Stimulated activated CD8-positive, alpha-beta memory T cell treated with anti-CD3 and anti-CD28 coated beads, Interleukin-4, amount 100 ng/mL, for 1 hour (primary cell): ENCODE measurements at places on chromosomes 2 and 18.

DNA sequence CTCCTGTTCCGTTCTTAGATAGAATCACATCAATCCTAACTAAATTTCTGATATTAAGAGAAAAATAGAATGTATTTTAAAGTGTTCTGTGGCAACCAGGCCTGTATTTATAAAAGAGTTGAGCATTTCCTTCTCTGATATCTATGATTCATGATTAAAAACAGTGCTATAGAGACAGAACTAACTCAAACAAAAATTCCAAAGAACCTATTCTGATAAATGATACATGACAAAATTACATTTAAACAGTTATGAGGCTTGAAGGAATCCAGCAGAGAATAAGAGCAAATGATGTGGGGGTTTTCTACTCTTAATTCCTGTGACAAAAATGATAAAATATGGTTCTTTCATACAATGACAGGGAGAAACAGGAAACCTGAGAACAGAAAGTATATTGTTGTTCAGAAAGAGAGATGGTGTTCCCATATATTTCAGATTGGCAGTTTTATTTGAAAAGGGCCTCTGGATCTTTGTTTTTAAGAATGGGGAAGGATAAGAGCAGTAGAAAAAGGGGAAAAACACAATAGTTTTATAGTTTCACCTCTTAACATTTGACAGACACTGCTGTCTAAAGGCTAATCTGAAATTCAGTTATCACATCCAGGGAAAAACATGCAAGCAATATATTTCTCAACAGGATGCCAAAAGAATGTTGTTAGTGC lies 944.3 kb downstream of the LRP1B start:
- no peak for DNase-seq

- DNase-seq: no peak
Measured at GRCh38 chr18:77980275-77980674, 730.6 kb downstream of the GALR1 start.

DNA sequence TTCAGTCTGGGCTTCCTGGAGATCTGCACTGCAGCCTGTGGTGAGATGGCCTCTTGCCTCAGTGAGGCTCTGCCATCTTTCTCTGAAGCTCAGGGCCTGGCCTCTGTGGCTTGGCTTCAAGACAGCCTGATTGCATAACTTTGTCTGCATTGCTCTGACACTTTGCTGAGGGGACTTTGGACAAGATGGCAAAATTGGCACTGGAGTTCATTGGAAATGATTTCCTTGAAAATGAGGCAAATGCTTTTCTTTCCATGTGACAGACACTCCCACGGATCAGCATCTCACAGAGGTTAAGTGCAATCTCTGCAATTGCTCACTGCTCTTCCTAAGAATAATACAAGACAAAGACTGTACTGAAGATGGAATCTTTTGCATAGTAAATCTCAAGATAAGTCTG lies 166.8 kb downstream of the KCNS3 start:
- DNase-seq: no peak

DNA sequence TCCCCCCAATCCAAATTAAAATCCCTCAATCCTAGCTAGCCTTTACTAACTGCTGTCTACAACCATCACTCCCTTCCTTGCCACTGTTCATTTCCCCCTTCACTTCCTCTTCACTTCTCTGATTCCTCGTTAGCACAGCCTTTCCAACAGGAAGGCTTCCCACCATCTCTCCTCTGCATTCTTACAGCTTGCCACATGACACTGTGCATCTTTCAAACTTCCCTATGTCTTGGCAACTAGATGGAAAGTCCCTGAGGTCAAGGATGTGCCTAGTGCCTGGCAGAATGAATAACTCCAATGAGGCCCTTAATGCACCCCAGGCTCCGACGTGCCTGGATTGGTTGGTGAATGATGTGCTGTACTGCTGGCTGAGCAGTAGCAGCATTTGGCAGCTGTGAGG lies 15.2 kb downstream of the SAP130 start:
- DNase-seq: no peak

GRCh38 chr2:3674066-3674845 lies 16.3 kb downstream of the ALLC start:
- no peak for DNase-seq

DNA sequence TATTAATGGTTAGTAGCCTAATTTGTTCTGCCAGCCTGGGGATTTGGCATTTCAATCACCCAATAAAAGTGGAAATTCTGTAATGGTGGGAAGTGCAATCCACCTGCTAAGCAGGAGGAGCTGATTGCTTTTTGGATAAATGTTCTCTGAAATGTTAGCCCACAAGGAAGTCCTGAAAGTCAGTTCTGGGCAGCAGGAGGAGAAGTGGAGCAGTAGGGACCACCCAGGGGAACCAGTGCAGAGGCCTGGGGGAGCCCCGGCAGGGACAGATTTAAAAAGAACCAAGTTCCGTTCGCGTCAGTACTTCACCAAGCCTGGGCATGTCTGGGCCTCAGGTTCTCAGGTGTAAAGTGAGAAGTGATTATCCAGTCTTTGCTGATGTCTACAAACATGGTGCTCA lies 248.5 kb upstream of the RAB6C start:
- no peak for DNase-seq

DNA sequence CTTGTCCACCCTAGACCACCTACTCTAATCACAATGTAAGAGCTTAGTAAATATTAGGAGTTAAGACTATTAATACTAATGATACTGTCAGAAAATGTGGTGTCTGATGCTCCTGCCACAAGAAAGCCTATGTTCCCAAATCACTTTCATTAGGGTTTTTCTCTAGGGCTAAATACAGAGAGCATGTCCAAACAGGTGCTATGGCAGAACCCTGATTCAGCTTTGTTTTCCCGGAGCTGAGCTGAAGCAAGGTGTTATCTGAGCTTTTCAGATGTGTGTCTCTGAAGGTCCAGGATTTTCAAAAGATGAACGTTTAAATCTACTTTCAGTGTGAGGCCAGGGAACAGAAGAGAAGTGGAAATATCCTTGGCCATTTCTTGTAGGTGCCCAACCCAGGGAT lies 40.6 kb downstream of the CPO start:
- DNase-seq: no peak

- DNase-seq: no peak
Measured at GRCh38 chr2:96601382-96602292, 36.5 kb downstream of the KANSL3 start.

GRCh38 chr2:25230198-25230947 lies 62.0 kb upstream of the POMC start:
- DNase-seq: no peak

- no peak for DNase-seq
Measured at GRCh38 chr2:65714866-65715265, 282.5 kb upstream of the SPRED2 start.

GRCh38 chr2:86768189-86768949 lies 22.3 kb downstream of the CD8A start:
- DNase-seq: no peak

- DNase-seq: no peak
Measured at GRCh38 chr2:177403838-177404237, 11.3 kb downstream of the AGPS start.

DNA sequence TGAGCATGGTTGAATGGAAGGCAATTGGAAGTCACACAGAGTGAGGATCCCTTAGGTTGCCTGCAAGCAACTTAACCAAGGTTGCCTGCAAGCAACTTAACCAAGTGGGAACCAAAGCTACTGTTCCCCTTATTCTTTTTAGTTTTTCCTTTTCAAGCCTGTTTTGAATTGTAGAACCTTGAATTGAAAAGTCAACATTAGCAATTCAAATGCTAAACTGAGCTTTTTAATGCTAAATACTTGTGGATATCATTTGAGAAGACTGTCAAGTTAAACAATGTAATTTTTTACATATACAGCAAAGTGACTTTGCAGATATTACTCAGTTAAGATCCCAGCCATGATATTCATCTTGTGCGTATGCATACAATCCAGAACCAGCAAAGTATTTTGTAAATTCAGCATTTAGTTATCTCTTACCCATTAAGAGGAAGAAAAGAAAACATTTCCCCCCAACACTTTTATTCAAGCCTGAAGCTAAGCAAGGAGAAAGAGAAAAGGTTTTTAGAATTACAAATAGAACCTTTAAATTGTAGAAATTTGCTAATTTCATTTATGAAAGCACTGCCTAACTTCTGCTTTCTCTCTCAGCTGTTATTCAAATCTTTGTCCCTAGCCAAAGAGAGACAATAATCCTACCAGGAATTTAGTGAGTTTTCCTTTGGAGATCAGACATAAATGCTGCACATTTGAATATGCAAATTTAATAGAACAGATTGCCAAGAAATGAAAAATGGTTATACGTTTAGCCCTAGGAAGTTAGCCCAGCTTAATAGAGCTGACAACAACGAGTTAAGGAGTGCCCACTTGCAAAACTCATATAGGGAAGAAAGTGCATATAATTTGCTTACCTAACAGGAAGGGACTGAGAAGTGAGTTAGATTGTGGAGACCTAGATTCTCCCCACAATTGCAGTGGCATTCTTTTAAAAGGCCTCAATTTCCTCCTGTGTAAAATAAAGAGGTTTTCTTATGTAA lies 643.2 kb upstream of the PIK3C3 start:
- DNase-seq: no peak

DNA sequence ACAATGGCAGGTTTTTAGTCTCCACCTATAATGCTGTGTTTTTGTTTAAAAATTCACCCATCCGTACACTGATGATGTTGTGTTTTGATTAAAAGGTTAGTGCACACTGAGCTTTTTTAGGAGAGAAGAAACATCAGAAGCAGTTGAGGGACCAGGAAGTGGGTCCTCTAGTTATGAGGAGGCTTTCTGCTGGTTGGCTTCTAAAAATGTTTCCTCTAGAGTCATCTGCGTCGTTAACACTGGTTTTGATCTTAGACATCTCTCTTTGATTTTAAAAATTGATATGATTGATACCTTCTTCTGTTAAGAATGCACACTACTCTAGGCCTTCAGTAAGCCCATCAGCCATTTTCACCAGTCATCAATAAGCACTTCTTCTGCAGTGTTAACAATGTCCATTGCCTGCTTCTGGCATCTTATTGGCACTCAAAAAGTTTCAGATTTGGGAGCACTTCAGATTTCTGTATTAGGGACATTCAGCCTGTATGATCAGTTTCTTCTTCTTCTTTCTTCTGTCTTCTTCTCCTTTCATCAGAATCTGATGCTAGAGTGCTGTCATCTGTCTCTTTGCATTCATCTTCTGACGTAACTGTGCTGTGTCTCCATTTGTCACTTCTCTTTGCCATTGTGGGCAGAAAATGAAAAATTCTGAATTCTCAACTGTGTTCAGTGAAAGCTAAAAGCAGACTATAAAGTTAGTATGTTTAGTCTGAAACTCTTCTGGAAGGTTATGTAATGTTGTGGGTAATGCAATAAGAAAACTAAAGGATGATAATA lies 56.3 kb downstream of the PHLPP1 start:
- no peak for DNase-seq

DNA sequence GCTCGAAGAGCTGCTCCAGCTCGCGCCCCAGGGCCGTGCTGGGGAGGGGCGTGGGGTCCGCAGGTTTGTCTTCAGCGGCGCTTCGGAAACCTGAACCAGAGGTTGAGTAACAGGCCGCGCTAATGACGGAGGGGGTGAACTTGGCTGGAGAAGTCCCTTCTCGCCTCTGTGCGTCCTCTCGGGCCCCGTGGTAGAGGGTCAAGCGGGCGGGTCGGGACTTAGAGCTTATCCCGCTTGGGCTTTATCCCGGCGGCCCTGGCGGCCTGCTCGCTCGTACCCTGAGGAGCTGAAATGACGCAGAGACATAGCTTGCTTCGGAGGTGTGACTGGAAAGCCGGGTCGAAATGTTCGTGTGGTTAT lies 479 bp downstream of the RNMT start:
- DNase-seq: no peak

GRCh38 chr2:233219848-233220247 lies 31.6 kb upstream of the ATG16L1 start:
- no peak for DNase-seq

- no peak for DNase-seq
Measured at GRCh38 chr2:9008951-9009664, 5.6 kb upstream of the MBOAT2 start.

DNA sequence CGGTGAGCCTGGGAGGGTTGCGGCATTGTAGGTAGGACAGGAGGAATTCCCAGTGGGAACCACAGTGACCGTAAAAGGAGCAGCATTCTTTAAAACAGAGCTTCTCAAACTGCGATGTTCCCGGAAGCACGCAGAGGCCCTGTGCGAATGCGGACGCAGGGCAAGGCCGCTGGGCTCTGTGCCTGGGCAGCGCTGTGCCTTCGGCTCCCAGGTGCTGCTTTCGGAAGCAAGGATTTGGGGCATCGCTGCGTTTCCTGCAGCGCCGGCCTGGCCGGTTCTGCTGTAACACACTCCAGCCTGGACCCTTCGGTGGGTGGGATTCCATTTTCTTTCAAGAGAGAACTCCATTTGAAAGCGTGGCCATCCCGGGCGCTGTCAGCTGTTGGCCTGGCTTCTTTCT lies 118.6 kb downstream of the PTGR3 start:
- no peak for DNase-seq

DNA sequence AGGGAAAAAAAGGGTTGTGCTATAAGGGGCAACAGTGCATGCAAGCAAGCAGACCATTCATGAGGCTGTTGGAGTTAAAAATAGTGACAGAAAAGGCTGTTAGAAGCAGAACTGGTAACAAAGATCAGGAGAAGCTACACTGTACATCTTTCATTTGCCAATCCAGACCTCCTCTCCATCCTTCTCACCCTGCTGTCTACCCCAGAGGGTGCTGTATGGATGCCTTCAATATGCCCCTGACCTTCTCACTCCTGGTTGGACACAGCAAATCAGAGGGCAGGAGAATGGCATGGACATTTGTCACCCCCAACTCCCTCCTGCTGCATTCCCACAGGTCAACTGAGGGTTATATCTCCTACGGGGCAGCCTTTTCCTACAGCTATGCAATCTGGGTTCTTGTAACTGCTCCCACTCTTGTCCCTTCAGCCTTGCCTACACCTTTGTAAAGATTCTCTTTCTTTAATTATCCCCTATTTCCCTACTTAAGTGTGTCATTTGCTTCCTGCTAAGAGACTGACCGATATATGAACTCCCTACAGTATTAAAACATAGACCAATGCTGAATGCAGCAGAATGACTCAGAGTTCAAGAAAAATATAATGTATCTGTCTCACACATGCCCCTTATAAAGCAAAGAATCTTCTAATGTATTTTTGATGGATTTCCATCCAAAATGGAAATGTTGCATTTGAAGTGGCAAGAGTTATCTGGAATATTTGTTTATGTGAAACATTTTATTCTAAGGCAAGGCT lies 169.2 kb upstream of the NCKAP5 start:
- DNase-seq: no peak

DNA sequence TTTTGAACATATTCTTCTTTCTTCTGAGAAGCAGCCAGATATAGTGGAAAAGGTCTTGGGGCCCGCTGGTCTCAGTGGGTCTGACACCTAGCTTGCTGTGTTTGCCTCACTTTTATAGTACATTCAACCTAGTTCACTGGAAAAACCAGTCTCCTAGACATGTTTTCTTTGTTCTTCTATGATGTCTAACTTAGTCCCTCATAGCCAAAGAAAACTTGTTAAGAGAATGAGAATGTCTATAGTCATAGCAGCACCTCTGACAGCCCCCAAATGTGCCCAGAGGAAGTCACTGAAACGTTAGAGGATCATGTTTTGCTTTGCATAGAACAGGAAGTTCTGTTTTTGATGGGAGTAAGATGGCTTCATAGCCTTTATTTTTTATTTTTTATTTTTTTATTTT lies 40.3 kb downstream of the TNFRSF11A start:
- DNase-seq: no peak

- DNase-seq: no peak
Measured at GRCh38 chr2:84450288-84451227, 8.5 kb downstream of the SUCLG1 start.
